ENCODE measurements at places on chromosomes 7 and 10. TPM values are rescaled to one million over a fixed set of nuclear protein-coding genes. Genes with fewer than 3 reads are reported as not detected.

Gene PBLD
- total RNA-seq, result 3.0 TPM

DNA sequence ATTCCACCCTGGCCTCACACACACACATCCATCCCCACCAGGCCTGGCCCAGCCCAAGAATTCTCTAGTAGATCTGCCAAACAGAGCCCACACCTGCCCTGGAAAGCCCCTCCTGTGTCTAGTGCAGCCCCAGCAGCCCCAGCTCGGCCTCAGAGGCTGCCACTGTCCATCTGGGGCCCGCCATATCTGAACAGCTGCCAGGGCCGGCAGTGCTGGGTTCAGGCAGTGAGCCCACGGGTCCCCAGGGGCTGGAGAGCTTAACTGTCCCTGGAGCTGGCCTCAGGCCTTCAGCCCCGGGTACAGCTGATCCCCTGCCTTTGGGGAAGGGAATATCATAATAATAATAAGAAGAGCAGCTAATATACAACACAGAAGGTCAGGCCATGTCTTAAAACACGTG, 574 bp downstream of the MYL10 start:
- DNase-seq, result no peak

Gene OPN1SW
- total RNA-seq, result not detected

DNA sequence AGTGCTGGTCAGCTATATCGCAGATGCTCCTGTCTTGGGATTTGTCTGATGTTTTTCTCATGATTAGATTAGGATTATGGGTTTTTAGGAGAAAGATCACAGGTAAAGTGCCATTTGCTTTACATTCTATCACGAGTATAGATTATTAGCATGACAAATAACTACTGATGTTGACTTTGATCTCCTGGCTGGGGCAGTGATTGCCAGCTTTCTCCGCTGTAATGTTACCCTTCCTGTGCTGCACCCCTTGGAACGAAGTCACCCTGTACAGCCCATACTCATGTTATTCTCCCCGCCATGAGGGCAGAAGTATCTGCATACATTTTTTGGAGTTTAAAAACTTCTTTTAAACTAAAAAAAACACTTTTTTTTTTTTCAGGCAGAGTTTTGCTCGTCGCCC, 10.8 kb upstream of the CLDN4 start:
- DNase-seq, result no peak

DNA sequence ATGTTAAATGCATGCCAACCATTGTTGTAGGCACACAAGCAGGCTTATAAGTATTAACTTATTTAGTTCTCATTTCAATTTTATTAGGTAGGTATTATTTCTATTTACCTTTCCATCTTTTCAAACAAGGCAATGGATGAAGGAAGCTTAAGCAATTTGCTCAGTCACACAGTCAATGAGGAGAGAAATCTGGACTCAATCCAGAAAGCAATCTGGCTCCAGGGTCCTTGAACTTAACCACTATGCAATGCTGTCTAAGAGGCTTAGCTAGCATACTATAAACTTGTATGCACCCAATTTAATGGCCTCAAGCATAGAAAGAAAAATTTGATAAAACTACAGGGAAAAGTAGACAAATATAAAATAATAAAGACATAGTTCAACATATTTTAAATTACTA, 88.6 kb downstream of the VWDE start:
- no peak for DNase-seq

DNA sequence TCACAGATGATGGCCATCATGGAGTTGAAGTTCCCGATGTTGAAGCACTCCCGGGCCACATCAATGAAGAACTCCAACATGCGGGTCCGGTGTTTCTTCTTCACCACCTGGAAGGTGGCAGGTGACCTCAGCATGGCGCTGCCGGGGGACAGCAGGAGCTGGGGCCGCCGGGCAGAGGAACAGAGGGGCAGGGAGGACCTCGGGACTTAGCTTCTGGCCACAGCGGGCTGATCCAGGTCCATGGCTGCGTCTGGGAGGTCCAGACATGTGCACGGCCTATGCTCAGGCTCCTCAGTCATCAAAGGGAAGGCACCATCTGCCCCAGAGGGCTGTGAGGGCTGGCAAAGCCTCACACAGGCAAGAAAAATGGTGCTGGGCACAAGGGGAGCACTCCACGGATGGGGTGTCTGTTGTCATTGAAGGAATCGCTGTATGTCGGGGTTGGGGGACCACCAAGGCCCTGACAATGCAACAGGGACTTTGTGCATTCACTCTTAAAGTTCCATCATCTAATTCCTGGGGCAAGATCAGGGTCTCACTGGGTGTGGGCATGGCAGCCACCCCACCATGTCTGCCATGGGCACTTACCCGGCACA, 60.9 kb downstream of the CSGALNACT2 start:
- DNase-seq, result no peak
